ENCODE measurements at places on chromosomes 6 and 20. TPM values are rescaled to one million over a fixed set of nuclear protein-coding genes. Genes with fewer than 3 reads are reported as not detected.

The BPIFB1 gene
- total RNA-seq = not detected

The FAXC gene
- not detected for total RNA-seq

The MYL9 gene
- total RNA-seq = 0.33 TPM

The DNMT3B gene
- 1.1 TPM for total RNA-seq

The HDGFL1 gene
- total RNA-seq = not detected

The PROCR gene
- total RNA-seq = 0.24 TPM

The GRM1 gene
- total RNA-seq = not detected

The APOBEC2 gene
- not detected for total RNA-seq

The TRDN gene
- not detected for total RNA-seq

The ROS1 gene
- total RNA-seq = not detected

The DIDO1 gene
- total RNA-seq = 61.2 TPM

The ATG5 gene
- 30.7 TPM for total RNA-seq

The MLIP gene
- not detected for total RNA-seq

The HLA-DOB gene
- 4.2 TPM for total RNA-seq

The TBXT gene
- not detected for total RNA-seq

The PLCB1 gene
- 1.9 TPM for total RNA-seq

The PHIP gene
- 33.9 TPM for total RNA-seq

The CABLES2 gene
- 13.1 TPM for total RNA-seq

The SNAP91 gene
- total RNA-seq = not detected

The NANP gene
- 10.0 TPM for total RNA-seq

The TCP1 gene
- total RNA-seq = 531 TPM

The GLP1R gene
- total RNA-seq = 0.09 TPM

The MYB gene
- 44.2 TPM for total RNA-seq

The SLC35F1 gene
- not detected for total RNA-seq

The PAK5 gene
- not detected for total RNA-seq

The EYA2 gene
- total RNA-seq = not detected

The CAP2 gene
- total RNA-seq = not detected

The HLA-DQB1 gene
- 1.5 TPM for total RNA-seq

The RGS17 gene
- not detected for total RNA-seq

The LRRC1 gene
- total RNA-seq = 2.3 TPM

The VSX1 gene
- total RNA-seq = not detected

The IMPG1 gene
- not detected for total RNA-seq

The OOEP gene
- total RNA-seq = 0.47 TPM

The ZHX3 gene
- total RNA-seq = 11.7 TPM

The PPP1R14C gene
- 0.21 TPM for total RNA-seq

The ERVFRD-1 gene
- not detected for total RNA-seq

The FLRT3 gene
- total RNA-seq = not detected

The DEFB132 gene
- total RNA-seq = not detected

The C20orf144 gene
- 0.26 TPM for total RNA-seq

The KCNK16 gene
- not detected for total RNA-seq

The TMEM200A gene
- 1.3 TPM for total RNA-seq

The LAMA2 gene
- 0.64 TPM for total RNA-seq

The IL17F gene
- total RNA-seq = not detected

The RAET1L gene
- not detected for total RNA-seq

The SLC22A16 gene
- not detected for total RNA-seq

The TP53TG5 gene
- total RNA-seq = not detected
